ENCODE measurements at places on chromosomes 3 and 15. TPM values are rescaled to one million over a fixed set of nuclear protein-coding genes. Genes with fewer than 3 reads are reported as not detected.

NGRN gene
- total RNA-seq: 182 TPM

ZMYND10 gene
- not detected for total RNA-seq

NOX5 gene
- not detected for total RNA-seq

CASR gene
- total RNA-seq: not detected

RASGRP1 gene
- 0.81 TPM for total RNA-seq

DNA sequence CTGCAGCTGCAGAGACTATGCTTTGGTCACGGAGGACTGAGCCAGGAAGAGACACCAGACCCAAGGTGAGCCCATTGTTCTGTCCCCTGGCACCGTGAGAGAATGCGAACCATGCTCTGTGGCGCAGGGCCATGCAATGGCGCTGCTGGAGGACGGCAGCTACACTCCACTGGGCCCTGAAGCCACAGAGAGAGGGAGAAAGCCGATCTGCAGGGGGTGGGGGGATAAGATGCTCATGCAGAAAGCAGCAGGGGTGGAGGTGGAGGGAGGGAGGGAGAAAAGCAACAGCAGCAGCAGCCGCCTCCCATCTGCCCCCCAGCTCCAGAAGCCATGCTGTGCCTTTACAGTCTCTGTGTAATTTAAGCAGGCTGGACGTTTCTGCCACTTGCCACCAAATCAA is 5.3 kb downstream of the BDH1 start:
- ATAC-seq: no peak

DNA sequence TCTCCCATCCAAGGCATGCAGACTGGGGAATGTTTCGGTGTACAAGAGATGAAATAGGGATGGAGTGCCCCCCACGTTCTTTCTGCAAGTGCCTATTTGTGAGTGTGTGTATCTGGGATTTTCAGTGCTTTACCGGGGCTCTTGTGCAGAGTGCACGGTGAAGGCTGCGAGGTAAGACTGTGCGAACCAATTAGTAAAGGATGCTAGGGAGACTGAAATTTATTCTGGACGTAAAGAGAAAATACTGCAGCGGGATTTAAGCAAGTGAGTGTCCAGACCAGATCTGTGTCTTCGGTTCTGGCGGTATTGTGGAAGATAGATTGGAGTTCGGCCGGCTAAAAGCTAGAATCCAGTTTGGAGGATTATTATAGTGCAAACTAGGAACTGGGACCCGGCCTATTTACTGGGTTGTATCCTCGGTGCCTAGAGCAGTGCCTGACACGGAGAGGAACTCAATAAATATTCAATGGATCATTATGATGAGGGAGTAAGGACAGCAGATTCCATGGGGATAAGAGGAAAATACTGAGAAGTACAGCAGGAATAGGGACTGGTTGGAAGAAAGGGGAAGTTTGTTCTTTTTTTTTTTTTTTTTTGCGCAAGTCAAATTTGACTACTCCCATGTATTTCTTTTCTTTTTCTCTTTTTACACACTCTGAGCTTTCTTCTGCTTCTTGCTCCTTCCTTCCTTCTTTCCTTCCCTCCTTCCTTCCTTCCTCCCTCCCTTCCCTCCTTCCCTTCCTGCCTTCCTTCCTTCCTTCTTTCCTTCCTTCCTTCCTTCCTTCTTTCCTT is 580 bp upstream of the MAGEF1 start:
- no peak for ATAC-seq

- no peak for ATAC-seq
Observed at GRCh38 chr15:35194296-35194695, 109.2 kb upstream of the NANOGP8 start.

DNA sequence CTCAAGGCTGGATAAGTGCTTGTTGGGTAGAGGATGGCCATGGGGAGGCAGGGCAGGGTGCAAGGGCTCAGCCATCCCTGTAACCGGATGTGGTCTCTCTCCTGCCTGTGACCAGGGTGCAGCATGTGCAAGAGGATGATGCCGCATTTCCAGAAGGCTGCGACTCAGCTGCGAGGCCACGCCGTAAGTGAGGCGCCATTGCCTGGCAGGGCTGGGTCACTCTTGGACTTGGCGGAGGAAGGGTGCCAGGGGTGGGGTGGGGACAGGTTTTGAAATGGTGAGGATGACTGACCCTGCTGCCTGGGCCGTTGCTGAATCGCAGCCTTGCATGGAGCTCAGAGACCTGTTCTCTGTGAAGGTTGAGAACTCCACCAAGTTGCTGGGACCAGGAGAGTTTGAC is 49.3 kb downstream of the PDIA5 start:
- no peak for ATAC-seq

All from gastroesophageal sphincter (tissue), 4 donors.